Fibroblast of skin of left biceps (primary cell): ENCODE measurements at places on chromosomes 12 and 14.

GRCh38 chr12:95298916-95299315 is 81.3 kb downstream of the VEZT start:
- no peak for DNase-seq

DNA sequence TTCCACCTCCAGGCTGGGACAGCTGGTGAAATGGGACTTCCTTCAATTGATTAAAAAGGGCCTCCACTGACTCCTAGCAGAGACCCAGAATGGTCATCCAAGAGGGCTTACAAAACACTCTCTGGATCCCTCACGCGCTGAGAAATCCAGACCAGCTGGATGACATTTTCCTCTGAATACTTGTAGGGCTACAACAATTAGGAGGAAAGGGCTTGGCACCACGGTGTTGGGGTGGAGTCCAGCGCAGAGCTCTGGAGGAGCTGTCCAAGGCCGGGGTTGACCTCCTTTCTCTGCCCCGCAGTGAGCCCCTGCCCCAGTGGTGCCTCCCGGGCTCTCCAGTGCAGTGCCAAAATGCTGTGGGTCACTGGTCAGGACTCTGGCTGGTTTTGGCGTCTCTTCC is 189.0 kb upstream of the CCND2 start:
- DNase-seq: no peak

GRCh38 chr12:107328442-107329133 is 235.2 kb upstream of the CRY1 start:
- no peak for DNase-seq

- DNase-seq: no peak
Observed at GRCh38 chr12:52699960-52700359, 3.4 kb downstream of the KRT77 start.

DNA sequence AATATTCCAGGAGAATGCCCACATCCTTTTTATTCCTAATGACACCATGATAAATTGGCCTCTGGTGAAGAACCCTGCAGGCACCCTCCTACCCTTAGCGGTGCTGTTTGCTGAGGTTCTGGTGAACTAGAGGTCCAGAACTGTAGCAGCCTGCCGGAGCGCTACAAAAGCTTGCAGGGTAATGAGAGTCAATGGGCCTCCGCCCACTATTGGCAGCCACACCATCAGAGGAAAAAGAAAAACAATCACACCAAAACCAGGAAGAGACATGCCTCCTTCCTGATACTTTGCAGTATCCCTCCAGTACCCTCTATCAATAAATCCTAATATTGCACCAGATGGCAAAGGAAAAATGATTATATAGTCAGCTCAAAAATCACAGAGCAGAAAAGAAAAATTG is 142.9 kb downstream of the SPTSSA start:
- no peak for DNase-seq

DNA sequence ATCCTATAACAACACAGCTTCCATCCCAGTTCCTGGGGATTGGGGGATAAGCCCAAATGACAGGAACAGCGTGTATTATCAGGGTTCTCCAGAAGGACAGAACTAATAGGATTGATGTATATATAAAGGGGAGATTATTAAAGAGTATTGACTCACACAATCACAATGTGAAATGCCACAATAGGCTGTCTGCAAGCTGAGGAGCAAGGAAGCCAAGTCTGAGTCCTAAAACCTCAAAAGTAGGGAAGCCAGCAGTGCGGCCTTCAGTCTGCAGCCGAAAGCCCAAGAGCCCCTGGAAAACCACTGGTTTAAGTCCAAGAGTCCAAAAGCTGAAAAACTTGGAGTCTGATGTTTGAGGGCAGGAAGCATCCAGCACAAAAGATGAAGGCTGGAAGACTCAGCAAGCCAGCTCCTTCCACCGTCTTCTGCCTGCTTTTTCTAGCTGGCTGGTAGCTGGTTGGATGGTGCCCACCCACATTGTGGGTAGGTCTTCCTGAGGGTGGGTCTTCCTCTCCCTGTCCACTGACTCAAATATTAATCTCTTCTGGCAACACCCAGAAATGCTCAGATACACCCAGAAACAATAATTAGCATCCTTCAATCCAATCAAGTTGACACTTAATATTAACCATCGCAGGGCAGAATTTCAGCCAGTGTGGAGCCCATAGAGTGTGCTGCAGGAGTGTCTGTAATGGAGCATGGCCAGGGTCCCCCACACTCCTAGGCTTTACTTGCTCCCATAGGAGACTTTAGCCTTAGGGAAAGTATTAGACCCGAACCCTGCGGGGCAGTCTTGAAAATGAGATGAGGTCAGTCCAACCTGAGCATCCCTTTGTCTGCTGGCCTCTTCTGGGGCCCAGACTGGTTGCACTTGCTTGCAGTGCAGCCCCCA is 111.1 kb downstream of the SINHCAF start:
- no peak for DNase-seq

- DNase-seq: no peak
Observed at GRCh38 chr14:29823816-29824215, 103.8 kb downstream of the PRKD1 start.

DNA sequence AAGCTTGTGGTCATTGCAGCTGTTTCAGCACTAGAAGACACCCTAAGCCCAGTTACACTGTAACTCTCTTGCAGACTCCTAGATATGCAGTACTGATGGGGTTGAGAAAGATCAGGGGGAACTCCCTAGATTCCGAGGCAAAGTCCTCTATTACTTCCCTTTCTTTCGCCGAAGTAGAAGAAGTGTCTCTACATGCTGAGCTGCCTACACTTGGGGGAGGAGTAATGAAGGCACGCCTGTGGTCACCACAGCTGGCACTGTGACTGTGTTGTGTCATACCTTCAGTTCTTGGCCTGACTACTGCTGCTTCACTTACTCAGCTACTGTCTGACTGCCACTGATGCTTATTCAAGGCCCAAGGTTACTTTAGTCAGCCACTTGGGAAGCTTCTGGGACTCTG is 35.1 kb upstream of the RPL10L start:
- DNase-seq: no peak
